ENCODE measurements at places on chromosomes 12 and 14. TPM values are rescaled to one million over a fixed set of nuclear protein-coding genes. Genes with fewer than 3 reads are reported as not detected.

Gene PPP4R4
- 3.2 TPM for total RNA-seq

Gene GTF2H3
- 44.7 TPM for total RNA-seq

Gene BCL2L14
- not detected for total RNA-seq

Gene AGAP2
- total RNA-seq = 0.87 TPM

Gene TRHDE
- total RNA-seq = 87.2 TPM

Gene ADAM21
- total RNA-seq = 0.33 TPM

Gene PTPRR
- total RNA-seq = 2.2 TPM

Gene CD163
- total RNA-seq = not detected

Gene EPYC
- not detected for total RNA-seq

Gene IFNG
- not detected for total RNA-seq

Gene GPRC5D
- not detected for total RNA-seq

Gene KRT73
- total RNA-seq = not detected

Gene CMKLR1
- not detected for total RNA-seq

Gene ASPG
- not detected for total RNA-seq

Gene GLI1
- total RNA-seq = 2.4 TPM

All from uterine smooth muscle cell (primary cell).